Stimulated activated CD8-positive, alpha-beta memory T cell treated with anti-CD3 and anti-CD28 coated beads, Interleukin-4, amount 100 ng/mL, for 1 hour (primary cell): ENCODE measurements at places on chromosomes 7 and 10.

DNA sequence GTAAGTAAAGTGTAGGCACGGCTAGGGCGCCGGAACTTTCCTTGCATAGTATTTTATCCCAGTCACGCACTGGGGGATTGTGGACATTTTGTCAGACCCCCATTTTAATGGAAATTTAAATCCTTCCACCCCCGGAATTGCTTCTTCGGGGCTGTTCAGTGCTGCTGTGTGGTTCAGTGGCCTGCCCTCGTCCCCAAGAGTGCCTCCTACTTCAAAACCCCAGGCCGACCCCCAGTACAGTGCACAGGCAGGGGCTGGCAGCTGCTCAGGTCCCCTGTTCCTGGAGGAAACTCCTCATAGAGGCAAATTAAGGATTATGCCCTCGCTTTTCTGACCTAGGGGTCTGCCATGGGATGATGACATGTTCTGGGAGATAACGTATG is 94.5 kb downstream of the PTPRE start:
- DNase-seq = no peak

DNA sequence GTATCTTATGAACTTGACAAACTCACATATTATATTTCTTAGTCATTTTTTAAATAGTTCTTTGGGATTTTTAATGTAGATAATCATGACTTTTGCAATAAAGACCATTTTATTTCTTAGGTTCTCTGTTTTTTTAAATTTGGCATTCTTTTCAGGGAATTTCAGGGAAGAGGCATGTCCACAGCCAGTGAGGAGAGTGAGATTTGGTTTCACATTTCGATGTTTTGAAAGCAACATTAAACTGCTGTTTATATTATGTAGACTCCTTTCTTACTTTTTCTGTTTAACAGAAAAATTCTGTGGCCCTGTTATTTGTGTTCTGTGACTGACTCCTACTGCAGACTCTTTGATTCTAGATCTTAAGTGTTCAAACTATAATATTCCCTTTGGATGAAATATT is 153.7 kb downstream of the FAM107B start:
- DNase-seq = no peak

DNA sequence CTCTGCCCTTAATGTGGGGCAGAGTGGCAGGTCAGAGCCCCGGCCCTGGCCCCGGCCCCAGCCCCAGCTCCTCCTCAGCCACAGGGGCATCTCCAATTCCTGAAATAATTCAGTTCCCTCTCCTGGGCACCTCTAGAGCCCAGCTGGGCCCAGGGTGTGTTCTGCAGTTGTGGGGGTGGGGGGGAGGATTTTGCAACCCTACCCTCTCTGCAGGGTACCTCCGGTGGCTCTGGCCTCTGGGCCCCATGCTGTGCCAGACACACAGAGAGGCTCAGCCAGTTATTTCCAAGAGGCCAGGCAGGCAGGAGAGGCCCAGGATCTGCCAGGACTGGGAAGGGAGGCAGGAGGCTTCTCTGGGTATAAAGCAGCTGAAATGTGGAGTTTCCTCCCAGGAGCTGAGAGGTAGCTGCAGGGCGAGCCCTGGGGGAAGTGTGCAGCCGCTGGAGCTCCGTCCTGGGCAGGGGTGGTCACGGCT is 47.9 kb downstream of the PWWP2B start:
- DNase-seq = no peak

- DNase-seq = no peak
Measured at GRCh38 chr7:39910108-39910869, 39.8 kb upstream of the CDK13 start.

DNA sequence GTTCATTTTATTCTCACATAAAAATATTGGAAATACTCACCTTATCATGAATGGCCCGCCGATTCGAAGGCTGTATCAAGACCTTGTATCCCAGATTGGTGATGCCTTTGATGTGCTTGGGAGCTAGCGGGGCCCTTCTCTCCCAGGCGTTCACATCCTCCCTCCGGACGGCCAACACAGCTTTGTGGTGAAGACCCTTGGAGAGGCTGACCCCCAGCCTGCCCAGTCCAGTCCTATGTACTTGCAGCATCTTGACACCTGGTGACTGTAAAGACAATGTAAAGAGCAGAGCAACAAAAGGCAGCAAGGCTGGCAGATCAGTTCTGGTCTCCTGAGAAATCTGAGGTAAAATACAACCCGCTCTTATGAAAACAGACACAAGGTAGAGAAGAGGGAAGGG is 10.6 kb downstream of the AASS start:
- DNase-seq = no peak

GRCh38 chr10:59779756-59780533 is 26.7 kb upstream of the MRLN start:
- DNase-seq = no peak

DNA sequence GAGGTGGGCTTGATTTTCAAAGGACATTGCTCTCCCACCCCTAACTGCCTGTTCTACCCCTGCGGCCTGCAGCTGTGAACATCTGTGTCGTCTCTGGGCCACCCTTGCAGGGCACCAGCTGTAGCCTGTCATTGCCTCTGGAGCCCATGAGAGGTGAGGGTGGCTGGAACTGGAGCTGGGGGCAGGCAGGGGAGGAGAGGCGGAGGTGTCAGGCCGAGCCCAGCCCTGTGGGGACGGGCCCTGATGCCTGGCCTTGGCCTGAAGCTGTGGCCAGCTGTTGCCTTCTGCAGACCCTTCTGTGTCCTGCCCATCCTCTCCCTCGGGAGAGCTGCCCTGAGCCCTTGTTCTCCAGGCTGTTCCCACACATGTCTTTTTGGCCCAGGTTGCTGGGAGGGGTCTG is 44.5 kb downstream of the PALD1 start:
- DNase-seq = no peak

DNA sequence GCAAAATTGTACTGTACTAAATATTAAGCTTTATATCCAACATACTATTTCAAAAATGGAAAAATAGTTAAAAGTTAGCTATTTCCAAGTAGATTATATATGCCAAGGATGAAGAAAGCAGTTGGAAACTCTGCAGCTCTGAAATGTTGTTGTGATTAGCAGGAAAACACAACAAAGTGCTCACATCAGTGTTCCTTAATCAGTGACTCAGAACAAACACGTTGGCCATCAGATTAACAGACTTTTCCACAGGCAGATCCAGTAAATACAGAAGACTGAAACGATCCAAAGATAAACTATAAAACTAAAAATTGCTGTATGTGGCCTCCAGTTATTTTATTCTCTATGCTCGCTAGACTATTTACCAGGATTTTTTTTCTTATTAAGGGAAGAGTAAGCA is 99.6 kb upstream of the SEMA3D start:
- no peak for DNase-seq

DNA sequence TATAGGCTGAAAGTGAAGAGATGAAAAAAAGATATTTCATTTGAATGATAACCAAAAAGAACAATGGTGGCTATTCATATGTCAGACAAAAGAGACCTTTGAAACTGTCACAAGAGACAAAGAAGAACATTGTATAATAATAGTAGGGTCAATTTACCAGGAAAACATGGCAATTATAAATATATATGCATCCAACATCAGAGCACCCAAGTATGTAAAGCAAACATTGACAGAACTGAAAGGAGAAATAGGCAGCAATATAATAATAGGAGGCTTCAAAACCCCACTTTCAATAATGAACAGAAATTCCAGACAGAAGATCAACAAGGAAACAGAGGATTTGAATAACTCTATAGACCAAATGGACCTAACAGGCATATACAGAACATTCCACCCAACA is 876.2 kb downstream of the GRID1 start:
- DNase-seq = no peak

DNA sequence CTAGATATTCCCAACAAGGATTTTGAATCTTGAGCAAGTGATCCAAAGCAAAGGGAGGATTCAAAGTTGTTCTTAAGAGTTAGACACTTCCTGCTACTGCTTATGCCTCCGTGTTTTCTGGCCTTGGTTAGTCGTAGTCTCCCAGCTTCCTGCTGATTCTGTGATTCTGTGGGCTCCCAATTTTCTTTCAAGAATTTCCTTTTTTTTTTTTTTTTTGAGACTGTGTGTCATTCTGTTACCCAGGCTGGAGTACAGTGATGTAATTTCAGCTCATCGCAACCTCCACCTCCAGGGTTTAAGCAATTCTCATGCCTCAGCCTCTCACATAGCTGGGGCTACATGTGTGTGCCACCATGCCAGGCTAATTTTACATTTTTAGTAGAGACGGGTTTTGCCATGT is 4.4 kb upstream of the ITGB8 start:
- DNase-seq = no peak

- DNase-seq = no peak
Measured at GRCh38 chr10:59279991-59280505, 82.3 kb downstream of the FAM13C start.

DNA sequence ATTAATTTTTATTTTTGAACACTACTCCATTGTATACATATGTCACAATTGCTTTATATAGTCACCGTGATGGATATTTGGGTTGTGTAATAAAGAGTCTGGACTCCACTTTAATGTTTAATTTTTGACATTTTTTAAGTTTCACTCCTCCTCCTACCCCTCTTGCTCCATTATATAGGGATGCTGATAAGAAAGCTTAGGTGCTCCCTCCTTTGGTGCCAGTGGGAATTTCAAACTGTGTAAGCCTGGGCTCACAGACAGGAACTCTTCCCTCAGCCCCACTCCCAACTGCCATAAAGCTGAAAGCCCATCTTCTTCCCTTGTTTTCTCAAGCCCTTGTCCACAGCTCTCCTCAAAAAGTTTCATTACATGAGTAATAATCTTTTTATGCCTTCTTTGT is 47.6 kb downstream of the TWIST1 start:
- no peak for DNase-seq

DNA sequence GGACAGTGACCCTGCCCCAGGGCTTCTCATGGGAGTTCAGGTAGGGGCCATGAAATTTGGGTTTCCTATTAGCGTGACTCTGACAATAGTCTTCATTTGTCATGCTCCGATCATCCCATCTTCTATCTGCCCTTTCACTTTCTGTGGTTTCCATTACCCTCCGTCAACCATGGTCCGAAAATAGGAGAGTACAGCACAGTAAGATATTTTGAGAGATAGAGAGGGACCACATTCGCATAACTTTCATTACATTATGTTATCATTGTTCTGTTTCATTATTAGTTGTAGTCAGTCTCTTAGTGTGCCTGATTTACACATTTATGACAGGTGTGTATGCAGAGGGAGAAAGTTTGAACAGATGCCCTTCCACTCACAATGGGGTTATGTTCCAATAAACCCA is 649.2 kb downstream of the SDK1 start:
- DNase-seq = no peak

- no peak for DNase-seq
Measured at GRCh38 chr7:150668472-150668911, 17.0 kb upstream of the GIMAP2 start.

- no peak for DNase-seq
Measured at GRCh38 chr7:126026421-126027088, 1096.9 kb upstream of the POT1 start.

- no peak for DNase-seq
Measured at GRCh38 chr10:61065051-61065450, 121.1 kb upstream of the RHOBTB1 start.

DNA sequence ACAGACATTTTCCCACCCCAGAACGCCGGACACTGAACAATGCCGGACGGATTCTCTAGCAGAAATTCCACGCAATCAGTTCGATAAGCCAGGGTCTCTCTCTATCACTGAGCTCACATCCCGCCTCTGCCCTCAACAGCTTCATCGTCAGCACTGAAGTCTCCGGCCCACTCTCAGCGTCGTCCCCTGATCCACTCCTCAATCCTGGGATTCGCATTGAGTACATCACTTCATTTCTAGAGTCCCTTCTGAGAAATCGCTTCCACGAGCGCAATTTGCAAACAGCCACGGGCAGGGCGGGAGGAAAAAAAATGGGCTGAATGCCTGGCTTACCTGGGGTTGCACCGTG is 365 bp downstream of the YME1L1 start:
- peak; percentile 2 for DNase-seq

DNA sequence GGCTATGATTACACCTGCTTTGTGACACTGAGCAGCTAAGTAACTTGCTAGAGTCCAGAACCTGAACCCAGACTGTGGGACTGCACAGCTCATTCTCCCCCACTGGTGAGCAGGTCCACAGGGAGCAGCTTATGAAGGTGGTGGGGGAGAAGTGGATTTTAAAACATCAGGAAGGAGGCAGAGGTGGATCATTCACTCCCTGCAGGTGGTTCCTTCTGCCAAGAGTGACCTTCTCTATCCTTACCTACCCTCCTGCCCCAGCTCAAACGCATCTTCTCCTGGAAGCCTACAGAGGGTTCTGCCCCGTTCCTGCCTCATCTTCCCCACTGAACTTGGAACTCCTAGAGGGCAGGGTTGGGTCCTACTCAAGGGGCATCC is 539 bp upstream of the FAM241B start:
- no peak for DNase-seq

DNA sequence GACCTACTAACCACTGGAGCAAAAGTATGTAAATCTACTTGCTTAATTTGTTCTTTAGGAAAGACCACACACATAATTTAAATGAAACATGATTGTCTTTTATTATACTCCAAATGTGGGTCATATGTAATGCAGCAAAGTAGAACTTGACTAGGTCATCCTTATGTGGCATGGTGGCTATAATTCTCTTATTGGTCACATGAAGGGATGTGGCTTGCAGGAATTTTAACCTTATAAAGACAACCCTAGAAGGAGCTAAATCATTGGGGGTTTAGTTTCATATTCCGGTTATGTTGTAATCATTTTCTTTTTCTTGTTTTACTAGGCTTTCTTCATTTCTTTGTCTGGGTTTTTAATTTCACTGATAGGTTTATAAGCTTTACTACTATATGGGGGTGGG is 93.9 kb downstream of the SEPTIN7 start:
- no peak for DNase-seq

- DNase-seq = no peak
Measured at GRCh38 chr10:101054351-101054750, 7.4 kb upstream of the KAZALD1 start.

DNA sequence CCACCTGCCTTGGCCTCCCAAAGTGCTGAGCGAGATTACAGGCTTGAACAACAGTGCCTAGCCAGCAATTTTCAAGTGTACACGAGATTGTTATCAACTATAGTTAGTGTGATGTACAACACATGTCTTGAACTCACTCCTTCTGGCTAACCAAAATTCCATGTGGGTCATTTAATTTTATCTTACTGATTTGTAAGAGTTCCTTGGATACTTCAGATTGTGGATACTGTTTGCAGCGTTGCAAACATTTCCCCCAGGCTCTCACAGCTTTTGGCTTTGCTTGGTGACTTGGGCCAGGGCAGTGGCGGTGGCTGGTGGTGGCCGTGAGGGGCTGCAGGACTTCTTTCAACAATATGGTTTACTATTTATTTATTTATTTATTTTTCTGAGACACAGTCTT is 8.5 kb upstream of the TMEM270 start:
- no peak for DNase-seq
